ENCODE measurements at places on chromosomes 5 and 9.

- DNase-seq = no peak
Measured at GRCh38 chr5:80989883-80990282, 29.7 kb downstream of the RASGRF2 start.

DNA sequence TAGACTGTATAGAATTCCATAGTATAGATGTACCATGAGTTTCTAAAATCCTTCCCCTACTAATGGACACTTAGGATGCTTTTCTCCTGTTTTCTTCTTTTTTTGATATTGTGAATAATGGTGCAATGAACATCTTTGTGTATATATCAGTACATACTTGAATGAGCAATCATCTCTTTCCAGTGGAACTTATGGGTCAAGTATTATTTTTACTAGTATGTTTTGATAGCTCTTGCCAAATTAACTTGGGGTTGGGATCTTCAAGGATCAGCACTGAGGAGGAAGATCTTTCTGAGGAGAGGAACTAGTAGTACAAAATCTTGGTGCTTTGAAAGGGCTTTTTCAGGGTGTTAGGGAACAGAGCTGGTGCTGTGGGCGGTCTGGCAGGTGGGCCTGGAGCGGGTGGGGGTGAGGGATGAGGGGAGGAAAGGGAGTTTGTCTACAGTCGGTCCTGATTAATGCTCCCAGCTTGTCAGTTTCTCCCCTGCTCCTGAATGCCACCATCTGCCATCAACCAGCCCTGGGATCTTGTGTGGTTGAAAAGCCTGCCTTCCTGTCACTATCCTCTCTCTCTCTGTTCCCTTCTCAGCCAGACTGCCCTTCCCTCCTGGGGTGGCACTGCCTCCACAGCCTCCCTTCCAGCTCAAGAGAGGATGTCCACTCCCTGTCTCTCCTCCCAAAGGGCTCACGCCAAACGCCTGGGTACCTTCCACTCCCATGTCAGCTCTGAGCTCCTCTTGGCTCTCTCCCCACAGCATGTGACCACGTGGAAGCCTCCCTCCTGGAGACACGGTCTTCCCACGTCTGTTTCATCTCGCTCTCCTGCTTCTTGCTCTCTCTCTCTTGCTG, 185.9 kb downstream of the DAB2IP start:
- DNase-seq = no peak

DNA sequence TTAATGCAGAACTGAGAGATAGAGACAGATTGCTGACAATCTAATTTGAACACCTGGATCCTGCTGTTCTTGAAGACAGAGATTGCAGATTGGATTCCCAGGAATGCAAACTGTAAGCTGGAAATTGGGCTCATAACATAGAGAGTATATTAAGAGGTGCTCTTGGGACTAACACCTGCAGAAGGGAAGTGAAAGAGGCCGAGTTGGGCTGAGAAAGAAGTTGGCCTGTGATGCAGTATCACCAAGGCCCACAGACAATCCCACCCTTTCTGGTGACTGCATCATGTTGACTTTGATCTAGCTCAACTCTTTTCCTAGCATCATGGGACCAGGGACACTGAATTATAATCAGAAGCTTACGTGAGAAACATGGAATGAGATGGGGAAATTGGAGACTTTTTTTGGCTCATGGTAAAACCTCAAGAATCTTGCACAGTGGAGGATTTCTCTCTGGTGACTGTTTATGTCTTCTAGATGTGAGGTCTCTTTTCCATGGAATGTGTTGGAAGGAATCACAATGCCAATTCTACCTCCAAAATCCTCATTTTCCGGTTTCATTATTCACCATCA, 36.5 kb upstream of the NUDT12 start:
- DNase-seq = no peak

GRCh38 chr5:40679913-40680681, at the start of gene PTGER4:
Gene PTGER4, plus strand, starts transcription at chr5:40679915. Its CDS starts 1,079 bp downstream, at chr5:40680994.
- peak; percentile 20 for DNase-seq

GRCh38 chr9:112112519-112112918, 62.6 kb downstream of the SUSD1 start:
- DNase-seq = no peak

DNA sequence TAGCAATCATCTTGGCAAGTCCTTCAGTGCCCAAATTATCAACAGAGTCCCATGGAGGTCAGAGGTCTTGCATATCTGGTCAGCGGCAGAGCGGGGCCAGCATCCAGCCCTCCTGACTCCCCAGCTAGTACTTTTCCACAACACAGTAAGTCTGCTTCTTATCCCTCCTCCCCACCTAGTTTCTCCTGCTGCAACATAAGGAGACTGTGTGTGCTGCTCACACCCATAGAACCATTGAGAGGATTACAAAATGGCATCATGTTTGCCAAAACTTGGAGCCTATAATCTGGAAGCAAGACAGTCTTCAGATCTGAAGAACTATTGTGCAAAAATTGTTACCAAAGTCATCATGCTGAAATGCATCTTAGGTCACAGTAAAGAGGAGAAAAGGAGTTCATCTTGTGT, 125.8 kb upstream of the ZNF366 start:
- DNase-seq = no peak

DNA sequence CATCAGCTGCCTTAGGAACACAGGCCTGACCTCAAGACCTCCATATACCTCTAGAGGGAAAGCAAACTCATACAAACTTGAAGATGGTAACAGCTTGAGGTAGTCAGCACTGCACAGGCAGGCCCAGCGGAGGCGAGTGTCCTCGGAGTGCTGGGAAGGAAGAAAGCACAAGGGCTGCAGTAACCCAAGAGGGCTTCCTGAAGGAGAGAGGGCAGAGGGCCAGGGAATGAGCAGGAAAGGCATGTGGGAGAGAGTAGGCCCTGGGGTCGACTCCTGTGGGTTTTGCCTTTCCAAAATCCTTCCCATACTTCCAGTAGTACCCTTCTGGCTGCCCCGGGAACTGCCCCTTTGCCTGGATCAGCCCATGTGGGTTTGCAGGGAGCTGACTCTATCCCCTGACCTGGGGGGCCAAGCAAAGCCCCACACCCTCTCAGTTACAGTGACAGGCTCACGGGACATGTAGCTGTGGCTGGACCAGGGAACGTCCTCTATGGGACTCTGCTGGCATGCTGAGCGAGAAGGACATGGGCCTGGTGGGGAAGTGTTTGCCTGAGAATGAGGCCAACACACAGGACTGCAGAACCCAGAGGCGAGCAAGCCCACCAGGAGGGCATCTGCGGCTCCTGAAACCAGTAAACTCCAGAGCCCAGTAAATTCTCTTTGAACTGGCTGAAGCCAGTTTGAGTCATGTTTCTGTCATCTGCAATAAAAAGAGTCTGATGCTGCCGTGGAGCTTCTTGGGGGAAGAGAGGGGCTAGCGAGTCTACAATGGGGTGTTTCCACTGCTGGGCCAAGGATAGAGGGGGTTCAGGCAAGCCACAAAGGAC, 64.1 kb downstream of the COL23A1 start:
- DNase-seq = no peak

DNA sequence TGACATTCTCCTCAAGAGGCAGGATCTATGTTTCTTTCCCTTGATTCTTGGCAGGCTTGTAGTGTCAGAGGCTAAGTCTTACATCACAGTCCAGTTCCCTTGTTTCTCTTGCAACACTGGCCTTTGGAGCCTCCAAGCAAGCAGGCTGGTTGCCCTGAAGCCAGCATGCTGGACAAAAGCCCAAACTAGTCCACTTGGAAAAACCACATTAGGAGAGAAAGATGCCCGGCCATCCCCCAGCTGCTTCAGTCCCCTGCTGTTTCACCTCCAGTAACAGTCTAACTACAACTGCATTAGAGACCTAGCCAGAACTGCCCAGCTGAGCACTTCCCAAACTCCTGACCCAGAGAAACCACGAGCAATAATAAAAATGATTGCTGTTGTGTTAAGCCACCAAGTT, 87.6 kb downstream of the ADAMTS6 start:
- no peak for DNase-seq

- no peak for DNase-seq
Measured at GRCh38 chr9:93523518-93524144, 52.8 kb upstream of the PHF2 start.

DNA sequence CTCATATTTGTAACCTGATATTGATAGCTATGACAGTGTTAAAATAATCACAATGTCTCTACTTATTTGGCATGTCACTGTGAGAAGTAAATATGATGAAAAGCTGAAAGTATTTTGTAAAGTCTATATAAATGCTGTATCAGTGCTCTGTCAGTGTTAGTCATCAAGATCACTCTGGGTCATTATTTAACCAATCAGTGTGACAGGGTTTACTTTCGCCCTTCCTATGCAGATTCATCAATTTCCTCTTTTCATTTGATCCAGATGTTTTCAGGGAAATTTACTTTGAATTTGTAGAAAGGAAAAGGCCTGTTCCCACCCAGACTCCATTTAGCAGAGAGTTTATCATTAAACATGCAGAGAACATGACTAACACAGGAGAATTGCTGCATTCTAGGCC, 9.9 kb upstream of the PCSK5 start:
- no peak for DNase-seq

GRCh38 chr9:38432922-38433510, 8.8 kb upstream of the IGFBPL1 start:
- peak; percentile 12 for DNase-seq

- DNase-seq = no peak
Measured at GRCh38 chr5:130166839-130167490, 262.7 kb downstream of the CHSY3 start.

DNA sequence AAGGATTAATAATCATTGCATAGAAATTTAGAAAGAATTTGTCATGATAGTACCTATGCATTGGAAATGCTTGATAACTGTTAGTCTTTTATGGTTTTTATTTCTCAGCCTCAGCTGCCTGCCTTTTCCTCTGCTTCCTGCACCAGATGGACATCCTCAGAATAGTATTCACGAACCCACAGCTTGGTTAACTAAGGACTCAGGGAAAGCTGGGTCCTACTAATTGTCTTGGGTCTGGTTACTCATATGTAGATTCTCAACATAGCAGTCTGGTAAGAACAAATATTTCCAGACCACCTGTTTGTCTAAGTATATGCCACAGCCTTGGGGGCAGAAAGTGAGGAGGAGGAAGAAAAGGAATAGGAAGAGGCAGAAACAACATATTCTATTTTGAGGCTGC, 464.5 kb upstream of the SMARCA2 start:
- no peak for DNase-seq

GRCh38 chr5:180922932-180923331, 24.0 kb downstream of the BTNL8 start:
- no peak for DNase-seq

DNA sequence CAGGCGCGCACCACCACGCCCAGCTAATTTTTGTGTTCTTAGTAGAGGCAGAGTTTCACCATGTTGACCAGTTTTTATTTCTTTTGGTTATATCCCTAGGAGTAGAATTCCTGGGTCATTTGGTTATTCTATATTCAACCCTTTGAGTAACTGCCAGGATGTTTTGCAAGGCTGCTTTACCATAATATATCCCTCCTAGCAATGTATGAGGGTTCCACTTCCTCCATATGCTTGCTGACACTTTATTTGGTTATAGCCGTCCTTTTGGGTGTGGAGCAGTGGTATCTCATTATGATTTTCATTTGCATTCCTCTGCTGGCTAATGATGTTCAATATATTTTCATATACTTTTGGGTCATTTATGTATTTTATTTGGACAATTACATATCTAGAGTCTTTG, 81.2 kb downstream of the RAB24 start:
- DNase-seq = no peak

DNA sequence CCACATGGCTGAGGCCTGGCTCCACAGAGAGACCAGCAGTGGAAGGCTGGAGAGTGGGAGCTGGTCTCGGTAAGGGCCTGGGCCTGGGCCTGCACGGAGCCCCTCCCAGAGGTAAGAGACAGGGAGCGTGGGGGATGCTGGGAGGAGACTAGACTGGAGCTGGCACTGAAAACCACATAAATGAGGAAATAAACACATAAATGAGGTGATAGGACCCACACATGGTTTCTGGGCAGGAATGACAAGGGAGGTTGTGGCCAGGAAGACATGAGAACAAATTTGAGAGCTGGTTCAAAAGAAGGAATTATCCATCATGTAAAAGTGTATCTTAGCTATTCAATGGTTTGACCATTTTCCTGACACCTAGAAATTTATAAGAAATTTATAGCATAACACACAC, 451.7 kb upstream of the DAP start:
- DNase-seq = no peak

DNA sequence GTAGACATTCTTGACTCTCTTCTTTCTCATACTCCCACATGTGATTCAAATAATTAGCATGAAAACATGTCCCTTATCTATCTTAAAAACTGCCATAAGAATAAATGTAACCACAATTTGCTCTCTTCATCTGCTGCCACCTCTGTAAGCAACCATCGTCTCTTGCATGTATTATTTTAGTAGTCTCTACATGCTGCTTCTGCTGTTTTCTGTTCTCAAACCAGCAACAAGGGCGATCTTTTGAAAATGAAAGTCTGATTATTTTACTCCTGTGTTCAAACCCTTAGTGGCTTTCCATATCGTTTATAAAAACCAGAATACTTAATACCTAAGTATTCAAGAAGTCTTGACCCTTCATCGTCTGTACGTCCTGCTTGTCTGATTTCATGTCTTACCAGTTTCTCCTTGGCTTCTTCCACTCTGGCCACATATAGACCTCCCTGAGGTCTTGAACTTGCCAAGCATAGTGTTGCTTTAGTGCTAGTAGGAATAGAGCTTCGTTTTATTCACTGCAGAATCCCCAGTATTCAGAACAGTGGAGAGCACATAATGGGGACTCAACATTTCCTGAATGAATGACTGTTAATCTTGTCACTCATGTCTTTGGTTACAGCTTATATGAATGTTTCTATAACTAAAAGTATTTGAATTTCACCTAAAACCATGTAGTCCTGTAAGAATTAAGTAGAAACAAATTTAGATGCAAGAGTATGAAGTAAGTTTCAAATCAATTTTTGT, 10.6 kb downstream of the CDC42SE2 start:
- DNase-seq = no peak

DNA sequence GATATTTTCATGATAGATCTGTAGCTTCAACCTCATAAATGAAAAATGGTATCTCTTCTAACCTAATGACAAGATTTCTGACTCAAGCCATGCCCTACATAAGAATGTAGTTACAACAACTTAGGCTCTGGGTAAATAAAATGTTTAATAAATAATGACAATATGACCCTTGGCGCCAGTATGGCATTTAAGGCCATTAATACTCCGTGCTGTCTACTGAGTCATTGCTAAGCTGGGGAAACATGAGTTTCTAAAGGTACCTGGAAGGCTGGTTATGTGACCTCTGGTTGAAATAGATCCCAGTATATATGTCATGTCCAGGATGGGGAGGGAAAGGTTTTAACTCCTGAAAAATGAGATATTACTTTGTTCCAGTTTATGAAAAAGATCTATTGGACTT, 58.0 kb upstream of the CEMIP2 start:
- DNase-seq = no peak

- DNase-seq = no peak
Measured at GRCh38 chr5:22643356-22643755, 209.8 kb downstream of the CDH12 start.

- DNase-seq = peak; percentile 68
Measured at GRCh38 chr5:157303667-157304327, 37.9 kb downstream of the CYFIP2 start.

All from CD4-positive, alpha-beta T cell treated with Interleukin-6 at 100 ng/mL for 8 hours (primary cell).